ENCODE measurements at places on chromosomes 7 and 10. TPM values are rescaled to one million over a fixed set of nuclear protein-coding genes. Genes with fewer than 3 reads are reported as not detected.

PKD2L1 gene
- not detected for total RNA-seq

ASB4 gene
- total RNA-seq: not detected

CREM gene
- total RNA-seq: 39.4 TPM

FLNC gene
- total RNA-seq: 243 TPM

MOGAT3 gene
- total RNA-seq: not detected

RARRES2 gene
- 0.38 TPM for total RNA-seq

GSTO2 gene
- 22.0 TPM for total RNA-seq

CYP26C1 gene
- total RNA-seq: 0.17 TPM

TWIST1 gene
- 6.3 TPM for total RNA-seq

TRIM50 gene
- total RNA-seq: not detected

TSPAN12 gene
- total RNA-seq: 10.9 TPM
